ENCODE measurements at places on chromosomes 11 and 22. TPM values are rescaled to one million over a fixed set of nuclear protein-coding genes. Genes with fewer than 3 reads are reported as not detected.

The OR5T1 gene
- not detected for total RNA-seq

GRCh38 chr22:22748297-22748743 is 103.9 kb downstream of the GGTLC2 start:
- DNase-seq: peak; percentile 85

- no peak for DNase-seq
Observed at GRCh38 chr11:78868563-78868962, 293.9 kb upstream of the NARS2 start.

DNA sequence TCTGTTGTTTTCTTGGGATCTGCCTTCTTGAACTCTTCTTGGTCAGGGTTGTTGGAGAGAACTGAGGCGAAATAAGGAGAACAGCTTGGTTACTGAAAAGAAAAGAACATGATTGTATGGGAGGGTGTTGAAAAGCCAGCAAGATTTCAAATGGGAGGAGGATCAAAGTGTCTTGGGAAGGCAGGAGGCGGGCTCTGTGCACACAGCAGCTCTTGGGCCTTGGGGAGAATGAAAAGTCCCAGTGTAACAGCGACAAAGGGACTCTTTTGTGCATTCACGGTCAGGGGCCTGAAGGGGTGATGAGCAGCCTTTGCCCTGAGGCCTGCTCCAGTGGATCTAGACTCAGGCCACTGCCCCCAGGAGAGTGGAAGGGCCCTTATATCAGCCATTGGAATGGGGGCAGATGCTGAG is 135.4 kb downstream of the ADAMTS15 start:
- DNase-seq: no peak

The SLC15A3 gene
- total RNA-seq: 16.7 TPM

DNA sequence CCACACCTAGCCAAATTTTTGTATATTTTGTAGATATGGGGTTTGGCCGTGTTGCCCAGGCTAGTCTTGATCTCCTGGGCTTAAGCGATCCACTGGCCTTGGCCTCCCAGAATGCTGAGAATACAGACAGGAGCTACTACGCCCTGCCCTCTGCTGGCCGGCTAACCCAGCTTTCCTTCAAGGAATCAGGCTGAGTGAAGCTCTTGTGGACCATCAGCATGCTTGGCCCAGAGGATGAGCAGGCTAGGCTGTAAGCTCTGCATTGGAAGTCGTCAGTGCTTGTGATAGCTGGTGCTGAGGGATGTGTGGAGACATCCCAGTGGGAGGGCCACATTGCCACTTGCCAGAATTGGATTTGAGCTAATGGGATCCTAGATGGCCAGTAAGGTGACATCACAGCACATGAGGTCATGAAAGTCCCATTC is 60.6 kb downstream of the MED15 start:
- no peak for DNase-seq

The SLC6A5 gene
- total RNA-seq: not detected

The DGCR2 gene
- total RNA-seq: 64.4 TPM

DNA sequence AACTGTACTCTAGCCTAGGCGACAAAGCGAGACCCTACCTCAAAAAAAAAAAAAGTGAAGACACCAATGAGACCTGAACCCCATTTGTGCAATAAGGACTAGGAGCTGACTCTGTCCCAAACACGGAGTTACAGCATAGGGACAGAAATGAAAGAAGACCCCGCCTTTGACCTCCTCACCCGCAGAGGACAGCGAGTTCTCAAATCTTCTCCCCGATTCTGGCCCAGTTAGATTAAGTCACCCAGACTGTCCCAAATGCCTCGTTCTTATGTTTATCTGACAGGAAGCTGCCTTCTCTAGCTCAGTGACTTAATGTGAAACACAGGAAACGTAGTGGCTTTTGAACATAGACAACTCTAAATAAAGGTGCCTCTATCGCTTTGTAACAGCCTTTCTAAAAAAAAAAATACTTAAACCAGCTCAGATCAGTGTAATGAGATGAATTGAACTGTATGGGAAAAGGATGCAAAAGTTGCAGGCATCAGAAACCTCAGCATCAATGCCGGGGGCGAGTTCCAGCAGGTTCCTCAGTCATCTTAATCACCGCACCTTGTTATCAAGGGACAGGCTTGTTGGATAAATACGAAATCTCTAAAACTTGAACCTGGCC is 10.6 kb downstream of the MYH9 start:
- no peak for DNase-seq

The PATE4 gene
- total RNA-seq: not detected

The MFRP gene
- total RNA-seq: not detected

DNA sequence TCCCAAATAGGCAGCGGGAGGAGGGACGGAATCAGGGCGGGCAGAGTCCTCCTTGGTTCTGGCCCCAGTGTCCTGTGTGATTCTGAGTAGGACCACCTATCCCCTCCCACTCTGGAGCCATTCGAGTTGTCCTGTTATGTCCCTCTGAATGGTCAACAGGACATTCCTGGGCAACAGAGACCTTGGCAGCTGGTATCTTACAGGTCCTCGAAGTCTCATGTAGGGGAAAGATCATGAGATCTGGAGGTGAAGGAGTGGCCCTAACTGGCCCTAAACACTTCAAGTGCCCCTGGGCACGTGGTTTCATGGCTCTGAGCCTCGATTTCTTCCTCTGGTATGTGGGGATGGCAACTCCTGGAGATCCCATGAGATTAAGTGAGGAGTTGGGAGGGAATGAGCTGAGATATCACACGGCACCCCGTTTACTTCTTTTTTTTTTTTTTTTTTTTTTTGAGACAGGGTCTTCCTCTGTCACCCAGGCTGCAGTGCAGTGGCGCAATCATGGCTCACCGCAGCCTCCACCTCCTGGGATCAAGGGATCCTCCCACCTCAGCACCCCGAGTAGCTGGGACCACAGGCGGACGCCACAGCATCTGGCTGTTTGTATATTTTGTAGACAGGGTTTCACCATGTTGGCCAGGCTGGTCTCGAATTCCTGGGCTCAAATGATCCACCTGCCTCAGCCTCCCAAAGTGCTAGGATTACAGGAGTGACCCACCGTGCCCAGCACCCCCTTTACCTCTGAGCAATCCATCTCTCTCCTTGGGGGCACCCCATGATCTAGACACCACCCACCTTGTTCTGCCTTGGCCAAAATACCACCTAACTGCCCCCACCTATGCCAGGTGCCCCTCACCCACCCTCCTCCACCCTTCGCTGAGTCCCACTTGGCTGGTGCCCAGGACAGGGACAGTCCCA is 6.8 kb downstream of the LIF start:
- no peak for DNase-seq

DNA sequence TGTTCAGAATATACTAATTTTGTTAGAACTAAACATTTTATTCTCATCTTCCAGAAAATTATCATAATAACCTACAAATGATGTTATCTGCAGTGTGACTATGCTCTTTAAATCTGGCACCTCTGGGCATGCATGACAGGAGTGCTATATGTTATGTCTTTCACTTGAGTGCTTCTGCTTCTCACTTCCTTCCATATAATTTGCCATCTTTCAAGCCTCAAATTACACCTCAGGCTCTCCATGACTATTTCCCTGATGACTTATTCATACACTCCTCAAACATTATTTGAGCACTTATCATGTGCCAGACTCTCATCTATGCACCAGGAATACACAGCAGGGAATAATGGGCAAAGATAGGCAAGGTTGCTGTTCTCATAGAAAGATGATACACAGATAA is 219.3 kb upstream of the POU2AF2 start:
- DNase-seq: no peak

GRCh38 chr11:83364500-83365045 is 78.4 kb upstream of the CCDC90B start:
- no peak for DNase-seq

- no peak for DNase-seq
Observed at GRCh38 chr11:76552987-76553386, 108.2 kb downstream of the EMSY start.

DNA sequence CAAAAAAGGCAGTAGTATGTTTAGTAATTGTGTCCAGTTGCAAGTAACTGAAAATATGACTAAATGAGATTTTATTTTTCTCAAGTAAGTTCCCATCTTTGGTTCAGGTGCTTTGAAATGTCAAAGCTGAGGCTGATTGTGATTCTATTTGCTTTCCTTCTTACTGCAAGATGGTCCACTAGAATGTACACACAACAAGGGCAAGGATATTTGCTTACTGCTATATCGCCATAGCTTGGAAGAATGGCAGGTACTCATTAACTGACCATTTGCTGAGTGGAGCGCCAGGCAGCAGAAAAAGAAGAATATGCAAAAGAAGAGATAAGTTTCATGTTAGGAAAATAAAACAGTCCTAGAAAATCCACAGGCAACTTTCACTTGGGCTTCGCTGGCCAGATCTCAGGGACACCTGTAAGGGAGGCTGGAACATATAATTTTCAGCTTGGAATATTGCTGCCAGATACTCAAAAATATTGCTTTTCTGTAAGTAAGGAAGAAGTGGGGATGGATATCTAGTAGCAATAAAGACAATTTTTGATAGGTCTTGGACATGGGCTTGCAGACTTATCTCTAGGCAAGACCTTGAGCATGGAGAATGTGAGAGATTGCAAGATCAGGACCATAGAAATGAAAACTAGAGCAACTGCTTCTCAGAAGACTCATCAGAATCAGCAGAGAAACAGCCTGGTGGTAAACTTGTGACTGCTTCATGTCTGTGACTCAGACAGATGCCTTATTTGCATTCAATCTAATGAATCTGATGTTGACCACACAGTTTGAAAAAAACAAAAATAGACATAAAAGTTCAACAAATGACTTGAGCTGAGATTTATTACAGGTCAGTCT is 44.8 kb upstream of the OR9Q1 start:
- DNase-seq: no peak

DNA sequence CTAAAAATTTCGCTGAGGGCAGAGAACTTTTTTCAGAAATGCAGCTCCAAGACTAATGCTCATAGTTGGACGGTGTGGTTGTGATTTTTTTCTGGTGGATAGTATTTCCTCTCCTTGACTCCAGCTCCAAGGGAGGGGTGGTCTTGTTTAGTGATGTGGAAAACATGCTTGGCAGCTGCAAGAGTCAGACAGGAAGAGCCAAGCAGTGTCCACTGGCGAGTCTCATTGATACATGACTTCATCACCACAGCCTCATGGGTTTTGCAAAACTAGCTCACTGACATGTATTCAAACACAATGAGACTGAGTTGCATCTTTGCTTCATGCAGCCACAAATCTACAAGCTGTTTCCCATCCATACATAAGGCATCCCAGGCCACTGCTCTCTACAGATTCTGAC is 7.3 kb upstream of the KCNJ1 start:
- DNase-seq: no peak

DNA sequence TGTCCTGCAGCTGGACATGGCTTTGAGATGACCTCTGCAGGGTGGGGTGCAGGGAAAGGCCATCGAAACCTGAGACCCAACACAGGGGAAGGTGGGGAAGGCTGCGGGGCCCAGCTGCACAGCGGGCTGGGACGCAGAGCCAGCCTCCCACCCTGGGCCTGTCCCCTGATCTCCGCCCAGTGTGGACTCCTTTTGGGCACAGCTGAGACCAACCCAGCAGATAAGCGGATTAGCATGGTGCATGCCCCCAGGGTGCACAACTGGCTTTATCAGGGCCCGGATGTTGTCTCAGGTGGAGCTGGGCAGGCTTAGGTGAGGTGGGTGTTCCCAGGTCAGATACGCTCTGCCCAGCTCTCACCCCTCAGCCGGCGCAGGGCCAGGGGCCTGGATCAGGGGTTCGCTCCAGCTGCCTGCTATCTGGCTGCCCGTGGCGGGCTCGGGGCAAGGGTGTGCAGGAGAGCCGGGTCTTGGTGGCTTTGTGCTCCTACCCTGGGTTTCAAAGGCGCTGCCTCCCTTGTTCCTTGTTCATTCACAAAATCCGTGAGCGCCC is 28.1 kb upstream of the MUC5AC start:
- DNase-seq: no peak

The OR6A2 gene
- total RNA-seq: 0.13 TPM

DNA sequence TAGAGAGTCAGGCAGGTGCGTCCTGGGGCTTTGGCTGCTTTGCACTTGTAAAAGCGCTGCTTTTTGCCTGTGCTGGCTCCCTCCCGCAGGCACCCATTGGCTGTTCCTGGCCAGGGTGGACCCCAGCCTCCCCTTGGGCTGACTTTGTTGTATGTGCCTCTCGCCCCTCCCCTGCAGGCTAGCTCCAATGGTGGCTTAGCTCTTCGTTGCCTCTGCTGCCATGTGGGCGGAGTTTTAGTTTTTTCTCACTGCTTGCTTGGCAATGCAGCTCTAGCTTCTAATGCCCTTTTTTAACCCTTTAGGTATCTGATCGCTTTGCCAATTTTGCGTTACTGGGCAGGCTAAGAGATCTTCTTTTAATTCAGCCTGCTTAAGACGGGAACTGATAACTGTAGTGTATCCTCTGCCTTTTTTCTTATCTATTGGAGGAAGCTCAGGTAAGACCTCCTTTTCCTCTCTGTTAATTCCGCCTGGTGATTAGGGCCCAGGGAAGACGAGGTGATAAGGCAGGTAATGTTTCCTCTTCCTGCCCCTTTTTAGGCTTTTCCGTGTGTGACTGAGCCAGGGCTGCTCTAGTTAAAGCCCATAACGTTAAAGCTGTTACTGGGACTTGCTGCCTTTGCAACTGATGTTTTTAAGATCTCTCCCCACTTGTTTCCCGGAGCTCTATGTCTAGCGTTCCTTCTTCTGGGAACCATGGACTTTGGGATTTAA is 11.7 kb upstream of the GLYATL1 start:
- no peak for DNase-seq

- peak; percentile 93 for DNase-seq
Observed at GRCh38 chr11:12724301-12725054, 50.3 kb downstream of the TEAD1 start.

GRCh38 chr11:44630511-44631210 is 65.2 kb downstream of the CD82 start:
- DNase-seq: peak; percentile 12

The KCNQ1 gene
- 334 TPM for total RNA-seq

The CCDC188 gene
- total RNA-seq: not detected

DNA sequence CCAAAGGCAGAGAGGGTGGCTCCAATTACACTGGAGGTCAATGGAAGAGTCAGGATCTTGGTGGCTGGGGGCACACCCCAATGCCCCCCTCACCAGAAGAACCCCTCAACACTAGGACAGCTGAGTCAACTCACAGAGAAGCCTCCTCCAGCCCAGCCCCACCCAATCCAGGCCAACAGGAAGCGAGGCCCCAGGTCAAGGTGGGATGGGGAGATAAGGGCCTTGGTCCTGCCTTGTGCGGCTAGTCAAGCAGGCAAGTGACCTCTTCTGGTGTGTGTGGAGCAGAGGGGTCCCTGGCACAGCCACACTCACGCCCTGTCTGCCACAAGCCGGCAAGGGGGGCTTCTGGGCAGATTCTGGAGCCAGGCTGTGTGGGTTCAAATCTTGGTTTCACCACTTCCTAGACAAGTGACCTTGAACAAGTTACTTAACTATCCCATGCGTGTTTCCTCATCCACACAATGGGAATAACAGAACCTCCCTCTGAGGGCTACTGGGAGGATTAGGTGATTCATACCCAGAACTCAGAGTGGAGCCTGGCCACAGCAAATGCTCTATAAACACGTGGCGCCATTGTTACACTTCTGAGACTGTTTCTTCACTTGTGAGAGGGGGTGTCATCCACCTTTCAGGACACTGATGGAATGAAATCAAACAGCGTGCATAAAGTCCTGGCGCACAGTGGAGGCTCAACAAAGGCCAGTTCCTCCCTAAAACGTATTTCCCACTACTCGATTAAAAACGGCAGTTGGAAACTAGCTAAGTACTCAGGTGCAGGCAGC is 3.2 kb downstream of the TTLL12 start:
- DNase-seq: peak; percentile 30

The LRRC55 gene
- 0.25 TPM for total RNA-seq
